RWPE1 (cell line): ENCODE measurements at places on chromosomes 3 and 15.

DNA sequence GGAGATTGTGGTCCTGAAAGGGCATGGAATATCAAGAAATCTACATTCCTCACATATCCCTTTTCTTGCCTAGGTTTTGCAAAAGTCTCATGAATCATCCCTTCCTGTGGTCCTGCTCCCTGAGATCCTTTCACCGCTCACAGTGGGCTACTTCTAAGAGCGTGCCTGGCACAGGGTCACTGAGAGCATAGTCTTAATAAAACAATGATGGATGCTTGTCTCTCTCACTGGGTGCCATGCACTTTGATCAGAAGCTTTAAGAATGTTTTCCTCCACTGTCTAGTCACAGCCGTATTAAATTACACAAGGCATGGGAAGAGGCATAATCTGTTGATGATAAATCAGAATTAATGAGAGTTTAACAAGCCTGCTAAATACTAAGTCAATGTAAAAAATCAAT lies 269.7 kb upstream of the ATP10A start:
- DNase-seq, result no peak

DNA sequence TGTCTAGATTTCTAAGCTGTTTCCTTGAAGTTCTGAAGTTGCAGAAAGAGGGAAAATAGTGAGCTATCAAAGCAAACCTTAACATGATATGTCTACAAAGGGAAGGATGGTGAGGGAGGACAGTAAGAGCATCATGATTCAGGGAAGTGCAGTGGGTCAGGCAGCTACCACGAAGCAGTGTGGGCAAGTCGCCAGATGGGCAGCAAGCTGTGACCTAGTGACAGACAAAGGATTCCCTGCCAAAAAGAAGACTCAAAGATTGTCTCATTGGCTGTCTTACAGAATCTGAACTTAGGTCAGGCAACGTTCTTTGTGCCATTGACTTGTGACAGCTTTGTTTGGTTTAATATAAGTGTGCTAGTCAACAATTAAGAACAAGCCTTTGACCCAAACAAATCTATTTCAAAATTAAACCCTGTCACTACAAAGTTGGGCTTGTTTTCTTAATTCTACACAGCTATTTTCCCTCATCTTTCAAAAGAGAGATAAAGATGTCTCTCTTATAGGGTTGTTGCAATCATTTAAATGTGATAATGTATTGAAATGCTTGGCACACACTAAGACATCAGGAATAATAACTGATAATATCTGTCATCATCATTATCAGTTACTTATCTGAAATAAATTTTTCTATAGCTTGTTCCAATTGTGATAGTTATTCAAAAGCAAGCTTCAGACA lies 153.3 kb downstream of the ECT2 start:
- DNase-seq, result no peak

DNA sequence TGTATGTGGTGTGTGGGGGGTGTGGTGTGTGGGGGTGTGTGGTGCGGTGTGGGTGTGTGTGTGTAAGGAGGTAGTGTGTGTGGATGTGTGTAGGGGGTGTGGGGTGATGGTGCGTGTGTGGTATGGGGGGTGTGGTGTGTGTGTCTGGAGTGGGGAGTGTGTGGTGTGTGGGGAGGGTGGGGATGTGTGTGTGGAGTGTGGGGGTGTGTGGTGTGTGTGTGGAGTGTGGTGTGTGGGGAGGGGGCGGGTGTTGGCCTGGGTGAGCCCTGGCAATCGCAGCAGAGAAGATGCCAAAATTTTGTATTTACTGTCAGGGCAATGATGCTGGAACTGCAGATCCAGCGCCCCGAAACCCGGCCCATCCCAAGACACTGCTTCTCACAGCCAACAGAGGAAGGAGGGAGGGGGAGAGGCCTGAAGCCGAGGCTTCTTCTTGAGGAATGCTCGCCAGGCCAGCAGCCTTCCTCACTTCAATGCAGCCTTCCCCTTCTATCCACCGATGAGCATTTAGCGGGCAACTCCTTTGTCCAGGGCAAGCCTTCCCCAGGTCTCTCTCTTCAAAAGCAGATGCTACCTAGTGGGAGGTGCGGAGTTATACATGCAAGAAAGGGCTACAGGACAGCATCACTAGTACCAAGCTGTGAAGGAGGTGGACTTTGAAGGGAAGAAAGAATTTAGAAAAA lies 11.9 kb upstream of the SRP14 start:
- no peak for DNase-seq

DNA sequence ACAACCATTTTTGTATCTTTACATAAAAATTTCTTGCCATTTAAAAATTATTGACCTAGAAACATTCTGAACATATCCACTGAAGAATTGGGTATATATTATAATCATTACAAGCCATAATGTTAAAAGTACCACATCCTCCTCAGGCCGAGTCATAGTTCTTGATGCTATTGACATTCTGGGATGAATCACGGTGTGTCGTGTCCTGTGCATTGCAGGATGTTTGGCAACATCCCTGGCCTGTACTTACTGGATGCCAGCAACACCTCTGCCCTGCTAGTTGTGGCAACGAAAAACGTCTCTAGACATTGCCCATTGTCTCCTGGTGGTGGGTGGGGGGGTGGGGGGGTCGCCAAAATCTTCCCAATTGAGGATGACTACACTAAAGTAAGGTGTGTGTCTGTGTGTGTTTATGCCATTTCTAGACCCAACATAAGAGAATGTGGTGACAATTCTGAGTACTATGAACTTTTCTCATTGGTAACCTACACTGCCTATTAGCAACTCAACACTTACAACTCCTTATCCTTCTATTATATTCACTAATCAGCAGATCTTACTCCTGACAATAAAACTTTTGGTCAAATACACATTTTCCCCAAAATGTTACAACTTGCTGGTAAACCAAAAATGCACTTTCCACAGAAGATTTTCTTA lies 471.6 kb downstream of the FOXP1 start:
- peak; percentile 71 for DNase-seq

- no peak for DNase-seq
Observed at GRCh38 chr3:56688191-56688590, 5.1 kb upstream of the TASOR start.

GRCh38 chr3:49568965-49569364 lies 14.7 kb downstream of the BSN start:
- no peak for DNase-seq

DNA sequence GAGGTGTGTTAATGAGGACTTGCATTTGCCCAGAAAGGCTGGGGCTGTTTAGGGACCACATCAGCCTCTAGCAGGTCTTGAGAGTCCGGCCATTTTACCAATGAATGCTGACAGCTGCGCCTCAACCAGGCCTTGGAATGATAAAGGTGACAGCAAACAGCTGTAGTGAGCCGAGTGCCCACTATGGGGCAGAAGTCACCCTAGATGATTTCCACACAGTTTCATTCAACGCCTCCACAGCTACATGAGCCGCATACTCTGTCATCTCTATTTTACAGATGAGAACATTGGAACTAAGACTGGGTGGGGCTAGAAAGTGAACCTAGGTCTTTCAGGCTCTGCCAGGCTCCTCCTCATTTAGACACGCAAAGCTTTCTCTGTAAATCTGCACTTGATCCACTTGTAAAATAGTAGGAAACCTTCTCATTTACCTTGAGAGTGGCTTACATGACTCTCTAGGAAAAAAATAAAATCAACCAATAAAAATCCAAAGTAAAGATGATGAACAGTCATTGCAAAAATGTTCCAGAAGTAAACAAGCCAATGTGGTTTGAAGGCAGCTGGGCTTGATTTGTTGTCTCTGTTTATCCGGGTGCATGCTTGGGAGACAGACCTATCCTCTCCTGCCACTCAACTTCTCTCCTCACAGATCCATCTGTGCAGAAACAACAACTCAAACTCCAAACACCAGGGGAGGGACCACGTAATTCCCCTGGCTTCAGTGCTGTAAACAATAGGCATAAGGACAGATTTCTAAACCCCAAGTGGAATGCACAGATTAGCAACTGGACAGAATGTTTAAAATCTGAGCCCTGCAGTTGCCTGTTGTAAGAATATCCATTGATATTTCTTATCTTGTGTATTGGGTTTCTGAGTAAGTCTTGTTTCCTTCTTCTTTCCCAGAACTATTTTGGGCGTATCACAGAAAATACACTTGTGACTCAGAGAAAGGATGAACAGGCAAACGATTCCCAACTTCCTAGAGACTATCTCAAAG lies 31.5 kb upstream of the LDHAL6B start:
- no peak for DNase-seq

GRCh38 chr3:192830291-192831110 lies 87.2 kb downstream of the MB21D2 start:
- no peak for DNase-seq

DNA sequence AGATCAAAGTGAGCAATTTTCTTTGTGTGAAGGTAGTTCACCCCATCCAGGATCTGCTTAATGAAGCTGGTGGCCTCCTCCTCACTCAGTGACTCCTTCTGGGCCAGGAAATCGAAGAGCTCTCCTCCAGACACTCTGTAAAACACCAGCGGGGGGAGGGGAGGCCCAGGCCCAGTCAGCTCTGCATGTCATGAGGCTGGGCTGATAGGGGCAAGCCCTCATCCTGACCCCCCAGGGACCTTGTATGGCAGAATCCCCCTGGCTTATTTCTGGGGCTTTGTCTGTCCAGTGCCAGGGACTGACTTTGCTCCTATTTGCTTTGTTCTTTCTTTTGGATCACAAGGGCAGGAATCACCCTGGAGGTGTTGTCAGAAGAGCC lies 74.9 kb downstream of the DAPK2 start:
- DNase-seq, result no peak

- DNase-seq, result no peak
Observed at GRCh38 chr3:115102046-115102445, 45.0 kb downstream of the ZBTB20 start.

DNA sequence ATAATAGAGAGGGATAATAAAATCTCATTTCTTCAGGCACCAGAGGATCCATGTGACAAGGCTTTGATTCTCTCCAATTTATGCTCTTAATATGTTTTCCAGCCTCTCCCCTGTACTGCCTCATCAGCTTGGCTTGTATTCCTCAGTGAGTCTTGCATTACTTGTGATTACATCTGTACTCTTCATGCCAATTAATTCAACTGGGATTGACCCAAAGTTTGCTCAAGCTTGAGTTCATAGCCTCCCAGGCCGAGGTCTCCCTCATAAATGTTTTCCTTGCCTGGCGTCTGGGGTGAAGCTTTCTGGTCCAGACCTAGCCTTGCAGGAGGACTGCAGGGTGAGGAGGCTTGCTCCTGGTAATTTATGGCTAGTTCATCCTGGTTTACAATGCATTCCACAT lies 146.9 kb downstream of the CHST2 start:
- DNase-seq, result no peak

GRCh38 chr15:58947179-58947578 lies 13.7 kb upstream of the SLTM start:
- no peak for DNase-seq

- DNase-seq, result no peak
Observed at GRCh38 chr3:126816986-126817777, 113.1 kb downstream of the CHCHD6 start.

DNA sequence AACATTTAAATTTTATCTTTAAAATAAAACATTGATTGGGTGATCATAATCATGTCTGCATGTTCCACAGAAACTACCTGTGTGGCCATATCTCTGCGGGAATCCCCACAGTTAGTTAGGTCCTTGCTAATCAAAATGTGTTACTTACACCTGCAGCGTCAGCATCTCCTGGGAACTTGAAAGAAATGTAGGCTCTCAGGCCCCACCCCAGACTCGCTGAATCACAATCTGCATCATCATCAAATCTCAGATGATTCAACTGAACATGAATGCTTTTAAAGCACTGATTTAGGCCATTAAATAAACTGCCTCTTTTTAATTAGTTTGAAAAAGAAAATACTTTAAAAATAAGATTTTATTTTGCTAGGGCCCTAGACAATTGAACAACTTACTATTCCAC lies 577.8 kb downstream of the PYDC2 start:
- peak; percentile 13 for DNase-seq

GRCh38 chr3:122019493-122019892 lies 2.6 kb downstream of the ILDR1 start:
- no peak for DNase-seq

- peak; percentile 92 for DNase-seq
Observed at GRCh38 chr3:149657926-149658743, at the start of gene WWTR1. TSS of gene WWTR1 (minus strand) at chr3:149658025. CDS start at chr3:149657306, 719 bp downstream.

GRCh38 chr15:67783303-67783702 lies 42.0 kb upstream of the SKOR1 start:
- DNase-seq, result no peak

DNA sequence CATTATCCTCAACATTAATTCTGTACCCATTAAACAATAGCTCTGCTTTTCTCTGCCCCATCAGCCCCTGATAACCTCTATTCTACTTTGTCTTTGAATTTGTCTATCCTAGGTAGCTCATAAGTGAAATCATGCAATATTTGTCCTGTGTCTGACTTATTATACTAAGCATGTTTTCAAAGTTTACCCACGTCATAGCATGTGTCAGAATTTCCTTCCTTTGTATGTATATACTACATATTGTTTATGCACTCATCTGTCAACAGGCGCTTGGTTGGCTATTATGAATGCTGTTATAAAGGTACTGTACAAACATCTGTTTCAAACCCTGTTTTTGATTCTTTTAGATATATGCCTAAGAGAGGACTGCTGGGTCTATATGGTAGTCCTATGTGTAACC lies 18.2 kb downstream of the CSNK1G1 start:
- DNase-seq, result no peak

DNA sequence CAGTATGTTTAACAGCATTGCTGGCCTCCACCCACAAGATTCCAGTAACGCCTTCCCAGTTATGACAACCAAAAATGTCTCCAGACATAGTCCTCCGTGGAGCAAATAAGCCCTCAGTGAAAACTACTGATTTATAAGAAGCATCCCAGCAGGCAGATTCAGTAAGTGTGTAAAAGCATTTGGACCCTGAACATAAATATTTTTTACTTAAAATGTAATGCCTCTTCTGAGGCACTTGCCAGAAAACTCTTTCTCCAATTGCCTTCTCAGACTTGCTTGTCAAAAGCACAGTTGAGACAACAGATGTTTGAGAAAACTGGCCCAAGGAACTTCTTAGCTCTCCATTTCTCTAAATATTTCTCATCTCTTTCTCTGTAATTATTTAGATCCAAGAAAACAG lies 31.8 kb upstream of the DCLK3 start:
- no peak for DNase-seq

DNA sequence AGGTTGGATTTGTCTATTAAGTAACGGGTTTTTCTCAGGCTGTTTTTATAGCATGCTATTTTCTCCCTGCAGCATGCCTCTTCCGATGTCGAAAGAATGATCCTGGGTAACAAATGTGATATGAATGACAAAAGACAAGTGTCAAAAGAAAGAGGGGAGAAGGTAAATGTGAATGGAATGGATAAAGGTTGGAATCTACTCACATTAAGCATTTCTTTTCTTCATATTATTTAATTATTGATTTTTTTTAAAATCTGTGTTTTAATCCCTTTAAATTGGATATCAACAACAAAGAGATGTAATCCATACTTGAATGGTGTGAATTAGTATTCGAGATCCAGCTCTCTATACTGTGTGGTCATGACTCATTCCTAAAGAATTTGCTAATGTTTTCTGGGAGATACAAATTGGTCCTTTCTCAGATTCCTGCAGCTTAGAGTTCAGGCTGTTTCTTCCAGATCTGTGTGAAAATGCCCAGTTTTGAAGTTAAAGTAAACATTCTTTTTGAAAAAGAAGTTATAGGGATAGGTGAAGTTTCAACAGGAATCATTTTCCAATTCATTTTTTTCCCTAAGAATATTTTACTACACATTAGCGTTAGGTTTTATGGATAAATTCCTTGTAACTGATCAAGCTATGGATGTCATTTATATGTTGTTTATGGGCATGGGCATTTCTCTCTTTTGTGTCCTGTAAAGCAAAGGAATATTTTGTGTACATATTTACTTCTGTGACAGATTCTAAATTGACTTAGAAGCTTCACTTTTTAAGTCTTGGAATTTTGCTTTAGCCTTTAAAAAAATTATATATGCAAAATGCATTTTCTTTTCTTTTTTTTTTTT lies 20.8 kb upstream of the APH1B start:
- peak; percentile 81 for DNase-seq
